ENCODE measurements at places on chromosomes 13 and 19.

GRCh38 chr13:113109151-113110047, 3.8 kb downstream of the F7 start:
- no peak for DNase-seq

DNA sequence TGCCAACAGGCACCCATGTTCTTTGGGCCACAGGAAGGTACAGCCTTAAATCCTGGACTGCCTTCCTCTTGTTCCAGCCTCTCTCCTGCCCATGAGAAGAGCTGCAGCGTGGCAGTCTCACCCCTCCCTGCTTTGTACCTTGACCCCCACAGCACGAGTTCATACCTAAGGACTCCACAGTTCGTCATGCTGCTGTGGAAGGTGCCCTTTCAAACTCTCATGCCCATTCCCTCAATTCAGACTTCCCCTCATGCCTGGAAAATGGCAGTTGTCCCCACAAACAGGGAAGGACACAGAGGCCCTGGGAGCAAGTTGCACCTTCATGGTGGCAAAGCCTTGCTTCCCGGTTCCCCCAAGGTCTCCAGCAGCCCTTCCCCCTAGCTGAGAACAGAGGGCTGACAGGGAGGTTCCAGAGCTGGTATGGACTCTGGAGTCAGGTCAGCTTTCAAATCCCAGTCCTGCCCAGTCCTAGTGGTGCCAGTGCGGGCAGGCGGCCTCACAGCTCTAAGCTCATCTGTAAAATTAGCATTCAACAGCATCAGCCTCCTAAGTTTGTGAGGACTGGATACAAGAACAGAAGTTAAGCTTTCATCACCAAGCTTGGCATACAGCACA, 8.6 kb downstream of the GSK3A start:
- DNase-seq: no peak

DNA sequence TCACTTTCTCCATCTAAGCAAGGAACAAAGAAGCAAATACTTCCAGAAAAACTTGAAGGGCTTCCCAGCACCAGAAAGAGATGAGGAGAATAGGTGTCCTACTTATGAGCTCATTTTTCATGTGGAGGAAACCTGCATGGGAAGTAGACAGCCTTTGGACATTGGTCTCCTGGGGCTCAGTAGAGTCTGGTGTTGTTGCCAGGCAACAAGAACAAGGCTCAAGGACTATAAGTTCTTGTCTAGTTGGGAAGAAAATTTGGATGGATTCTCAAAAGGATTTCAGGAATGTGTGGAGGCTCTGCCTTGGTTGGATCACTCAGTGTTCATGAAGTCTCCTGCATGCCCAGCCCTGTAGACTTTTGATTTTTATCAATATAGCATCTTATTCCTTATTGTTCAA, 84.5 kb downstream of the MBNL2 start:
- no peak for DNase-seq

- no peak for DNase-seq
Observed at GRCh38 chr13:24274452-24275021, 34.8 kb upstream of the C1QTNF9 start.

- no peak for DNase-seq
Observed at GRCh38 chr13:47039106-47039505, 142.3 kb upstream of the HTR2A start.

DNA sequence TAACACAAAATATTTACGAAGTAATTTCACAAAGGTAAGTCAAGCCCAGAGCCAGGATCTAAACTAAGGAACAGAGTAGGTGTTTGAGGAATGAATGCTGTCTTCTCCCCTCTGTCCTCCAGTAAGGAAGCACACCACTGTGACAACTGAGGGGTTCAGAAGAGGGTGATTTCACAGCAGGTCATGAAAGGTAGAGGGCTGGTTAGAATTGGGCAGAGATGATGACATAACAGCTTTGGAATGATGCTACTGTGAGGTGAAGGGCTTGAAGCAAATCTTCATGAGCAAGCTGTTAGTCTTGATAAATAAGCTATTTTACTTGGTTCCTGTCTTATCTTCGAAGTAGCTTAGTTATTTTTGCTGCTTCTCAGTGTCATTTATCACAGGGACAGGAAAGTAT, 498.6 kb downstream of the FGF9 start:
- no peak for DNase-seq

DNA sequence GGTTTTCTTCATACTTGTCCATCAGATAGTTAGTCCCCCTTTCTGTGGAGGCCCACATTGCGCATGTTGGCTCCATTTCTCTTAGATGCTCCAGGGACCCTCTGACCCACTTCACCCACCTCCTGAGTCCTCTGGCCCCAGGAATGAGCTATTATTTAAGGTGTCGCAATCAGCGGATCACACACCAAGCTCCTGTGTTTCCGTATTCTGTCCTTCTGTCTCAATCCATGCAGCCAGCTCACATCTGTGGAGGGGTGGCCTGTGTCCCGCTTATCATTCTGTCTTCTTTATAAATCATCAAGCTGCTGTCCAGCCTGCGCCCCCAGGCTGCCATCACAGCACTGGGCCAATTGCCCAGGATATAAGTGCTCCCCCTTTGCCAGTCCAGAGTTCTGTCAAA, 4.7 kb downstream of the ZNF230 start:
- no peak for DNase-seq

- DNase-seq: no peak
Observed at GRCh38 chr13:88022431-88023208, 351.4 kb downstream of the SLITRK5 start.

DNA sequence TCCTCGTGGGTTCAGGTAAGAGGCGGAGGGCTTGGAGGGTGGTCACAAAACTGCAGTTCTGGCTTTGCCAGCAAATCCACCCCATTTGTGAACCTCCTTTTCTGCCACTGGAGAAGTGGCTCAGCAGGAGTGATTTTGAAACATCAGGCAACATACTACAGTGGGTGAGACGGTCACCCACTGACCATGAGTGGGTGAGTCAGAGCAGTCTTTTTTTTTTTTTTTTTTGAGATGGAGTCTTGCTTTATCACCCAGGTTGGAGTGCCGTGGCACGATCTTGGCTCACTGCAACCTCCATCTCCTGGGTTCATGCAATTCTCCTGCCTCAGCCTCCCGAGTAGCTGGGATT, 3.0 kb downstream of the TOMM40 start:
- no peak for DNase-seq

- no peak for DNase-seq
Observed at GRCh38 chr13:77620138-77620537, 77.3 kb upstream of the SLAIN1 start.

GRCh38 chr13:45432737-45433380, 14.7 kb upstream of the SLC25A30 start:
- DNase-seq: no peak

- no peak for DNase-seq
Observed at GRCh38 chr19:3216874-3217273, 7.6 kb upstream of the CELF5 start.

- DNase-seq: no peak
Observed at GRCh38 chr13:99948907-99949678, 22.5 kb downstream of the ZIC5 start.

- DNase-seq: no peak
Observed at GRCh38 chr13:106372199-106373155, 163.0 kb downstream of the EFNB2 start.

DNA sequence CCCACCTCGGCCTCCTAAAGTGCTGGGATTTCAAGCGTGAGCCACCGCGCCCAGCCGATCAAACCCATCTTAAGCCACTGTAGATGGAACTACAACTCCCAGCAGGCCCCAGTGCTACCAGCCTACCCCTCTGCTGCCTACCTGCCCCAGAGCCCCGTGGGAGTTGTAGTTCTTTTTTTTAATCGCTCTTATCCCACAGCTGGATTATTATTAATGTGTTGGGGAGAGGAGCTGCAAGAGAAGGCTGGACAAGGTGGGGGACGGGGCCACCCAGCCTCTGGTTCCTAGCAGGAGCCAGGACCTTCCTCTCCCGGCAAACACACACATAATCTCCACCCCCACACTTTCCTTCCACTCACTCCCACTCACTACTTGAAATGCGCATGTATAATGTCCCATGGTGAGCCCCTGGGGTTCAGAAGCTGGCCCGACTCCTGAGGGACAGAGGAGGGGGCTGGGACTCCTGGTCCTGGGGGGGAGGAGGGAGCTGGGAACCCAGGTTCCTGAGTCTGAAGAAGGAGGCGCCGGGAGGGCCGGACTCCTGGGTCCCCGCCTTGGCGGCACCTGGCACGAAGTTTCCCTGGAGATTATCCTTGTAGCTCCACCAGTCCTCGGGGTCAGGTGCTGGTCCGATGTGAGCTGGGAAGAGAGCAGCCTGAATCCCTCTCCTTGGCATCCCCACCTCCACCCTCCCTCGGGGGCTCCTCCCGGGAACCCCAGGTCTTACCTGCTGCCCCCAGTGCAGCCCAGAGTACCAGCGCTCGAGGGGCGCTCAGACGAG, 958 bp downstream of the CA11 start:
- DNase-seq: peak; percentile 38

GRCh38 chr13:45219938-45220375, 19.1 kb upstream of the KCTD4 start:
- DNase-seq: no peak

DNA sequence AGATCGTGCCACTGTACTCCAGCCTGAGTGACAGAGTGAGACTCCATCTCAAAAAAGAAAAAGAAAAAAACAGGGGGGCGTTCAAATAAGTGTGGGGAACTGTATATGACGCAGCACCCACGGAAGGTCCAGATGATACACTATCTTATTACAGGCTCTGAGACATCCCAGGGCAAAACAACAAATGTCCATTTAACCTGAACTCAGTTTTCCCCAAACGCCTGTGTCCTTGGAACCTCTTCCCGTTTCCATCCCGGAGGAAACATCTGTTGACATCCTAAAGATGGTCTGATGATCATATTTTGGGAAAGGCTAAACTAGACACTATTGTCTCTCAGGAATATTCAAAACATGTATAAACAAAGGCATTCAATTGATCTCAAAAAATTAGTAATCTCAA, 72.4 kb downstream of the COL4A1 start:
- no peak for DNase-seq

- no peak for DNase-seq
Observed at GRCh38 chr19:43789029-43789428, 8.3 kb upstream of the KCNN4 start.

DNA sequence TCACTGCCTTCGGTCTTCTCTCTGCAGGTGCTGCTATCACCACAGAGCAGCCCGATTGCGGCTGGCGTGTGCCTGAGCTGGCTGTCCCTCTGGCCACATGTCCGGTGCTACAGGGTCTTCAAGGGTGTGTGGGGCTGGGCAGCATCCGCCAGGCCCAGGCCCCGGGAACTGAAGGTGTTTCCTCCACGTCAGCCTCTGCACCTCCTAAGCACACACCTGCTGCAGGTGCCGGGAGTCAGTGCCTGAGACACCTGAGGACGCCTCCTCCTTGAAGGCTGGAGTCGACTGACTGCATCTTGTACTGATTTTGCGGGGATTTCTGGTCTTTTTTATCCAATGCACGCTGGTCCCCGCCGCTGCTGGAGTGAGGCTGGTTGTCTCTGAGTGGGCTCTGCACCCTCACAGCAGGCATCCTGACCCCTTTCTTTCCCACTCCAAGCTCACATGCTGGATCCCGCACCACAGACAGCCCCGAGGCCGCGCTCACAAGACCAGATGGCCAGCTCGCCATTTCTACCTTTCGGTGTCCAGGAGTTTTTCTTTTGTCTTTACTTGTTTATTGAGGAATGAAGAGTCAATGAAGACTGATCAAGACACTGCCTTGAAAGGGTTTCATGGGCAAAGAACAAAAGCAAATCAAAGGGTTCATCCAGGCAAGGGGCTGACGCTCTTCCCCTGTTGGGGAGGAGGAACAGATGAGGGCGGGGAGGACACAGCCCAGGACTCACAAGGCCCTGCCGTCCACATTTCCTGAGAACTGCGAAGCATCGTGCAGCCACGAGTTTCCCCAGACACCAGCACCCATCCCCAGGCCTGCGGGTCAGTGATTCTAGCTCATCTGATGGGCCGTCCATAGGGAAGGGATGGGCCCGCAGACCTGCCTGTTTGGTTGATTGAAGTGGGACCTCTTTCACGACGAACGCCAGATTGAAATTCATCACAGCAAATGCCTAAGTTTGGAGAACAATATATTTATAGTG, 203.8 kb upstream of the SOX1 start:
- no peak for DNase-seq

DNA sequence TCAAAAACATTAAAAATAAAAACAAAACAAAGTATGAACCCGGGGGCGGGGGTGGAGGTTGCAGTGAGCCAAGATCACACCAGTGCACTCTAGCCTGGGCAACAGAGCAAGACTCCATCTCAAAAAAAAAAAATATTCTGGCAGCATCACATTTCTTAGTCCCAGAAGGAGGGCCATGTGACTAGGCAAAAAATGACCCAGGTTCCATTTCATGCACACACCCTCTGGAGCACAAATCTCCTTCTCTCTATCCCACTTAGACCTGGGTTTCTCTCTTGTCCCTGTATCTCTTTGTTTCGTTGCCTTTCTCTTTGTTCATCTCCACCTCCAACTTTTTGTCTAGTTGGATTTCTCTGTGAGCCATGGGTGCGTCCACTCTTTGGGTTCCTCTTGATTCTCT, 6.2 kb upstream of the CYP2A7 start:
- no peak for DNase-seq

DNA sequence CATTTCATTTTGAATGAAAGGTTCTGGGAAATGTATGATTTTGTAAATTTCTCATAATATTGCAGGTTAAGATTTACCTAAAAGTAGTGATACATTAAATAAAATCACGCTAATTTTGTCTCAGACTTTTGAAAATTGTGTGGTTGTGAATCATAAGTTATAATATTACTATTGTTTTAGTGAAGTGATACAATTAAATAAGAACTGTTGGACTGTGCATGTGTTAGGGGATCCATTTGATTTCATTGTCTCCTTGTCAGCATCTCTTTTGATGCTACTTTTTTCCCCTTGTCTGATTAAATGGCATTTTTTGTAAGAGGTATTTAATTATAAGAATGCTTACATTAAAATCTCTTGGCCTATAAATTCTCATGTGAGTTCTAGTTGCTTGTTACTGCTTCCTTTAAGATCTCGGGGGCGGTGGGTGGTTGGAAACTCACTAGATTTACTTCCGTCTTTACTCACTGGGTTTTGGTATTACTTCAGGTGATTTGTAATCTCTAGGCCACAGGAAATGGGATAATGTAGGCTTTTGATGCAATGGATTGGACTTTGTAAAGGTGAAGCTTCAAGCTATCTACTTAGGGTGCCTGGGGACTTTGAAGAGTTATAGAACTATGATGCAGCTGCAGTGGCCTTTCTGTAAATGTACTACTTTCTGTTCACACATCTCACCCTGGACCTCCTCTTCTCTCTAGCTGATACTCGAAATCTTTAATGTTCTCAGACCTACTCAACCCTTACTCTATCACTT, 66.5 kb downstream of the PAN3 start:
- no peak for DNase-seq

- no peak for DNase-seq
Observed at GRCh38 chr19:40724855-40725254, 7.9 kb downstream of the ITPKC start.

DNA sequence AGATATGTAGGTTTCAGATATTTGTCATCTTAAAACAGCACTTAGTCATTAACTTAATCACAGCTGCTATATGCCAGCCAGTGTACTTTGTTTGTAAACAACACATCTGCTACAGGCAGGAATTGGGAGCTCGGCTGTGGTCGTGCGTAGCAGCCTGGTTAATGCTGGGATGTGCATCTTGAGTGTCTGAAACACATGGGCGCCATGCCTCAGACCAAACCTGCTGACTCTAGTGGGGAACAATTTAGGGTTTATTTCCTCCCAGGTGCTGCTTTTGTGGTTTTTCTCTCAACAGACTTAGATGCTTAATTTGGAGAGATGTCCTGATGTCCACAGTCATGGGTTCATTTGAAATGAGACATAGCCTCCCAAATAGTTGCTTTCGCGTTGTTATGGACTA, 238.5 kb upstream of the TMTC4 start:
- DNase-seq: no peak

All from NCI-H1092 (cell line).